Hematopoietic multipotent progenitor cell (in vitro differentiated cells): ENCODE measurements at places on chromosomes 6 and 20. TPM values are rescaled to one million over a fixed set of nuclear protein-coding genes. Genes with fewer than 3 reads are reported as not detected.

- no peak for DNase-seq
Measured at GRCh38 chr6:155085582-155086257, 90.6 kb downstream of the TIAM2 start.

DNA sequence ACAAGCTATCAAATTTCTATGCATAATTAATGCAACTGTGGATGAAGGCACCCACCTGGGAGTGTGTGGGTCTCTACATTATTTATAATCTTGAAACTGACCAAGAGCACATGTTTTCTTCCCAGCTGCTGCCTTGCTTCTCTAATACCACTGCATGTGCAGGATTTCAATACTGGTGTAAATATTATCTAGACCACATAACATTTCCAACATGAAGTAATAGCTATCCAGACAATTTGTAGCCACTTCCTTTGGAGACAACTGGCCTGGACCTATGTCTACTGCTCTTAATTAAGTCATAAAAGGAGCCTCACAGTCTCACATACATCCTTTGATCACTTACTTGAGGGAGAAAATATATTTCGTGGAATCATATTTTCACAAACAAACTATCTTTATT, 180.7 kb downstream of the HIVEP2 start:
- DNase-seq: no peak

DNA sequence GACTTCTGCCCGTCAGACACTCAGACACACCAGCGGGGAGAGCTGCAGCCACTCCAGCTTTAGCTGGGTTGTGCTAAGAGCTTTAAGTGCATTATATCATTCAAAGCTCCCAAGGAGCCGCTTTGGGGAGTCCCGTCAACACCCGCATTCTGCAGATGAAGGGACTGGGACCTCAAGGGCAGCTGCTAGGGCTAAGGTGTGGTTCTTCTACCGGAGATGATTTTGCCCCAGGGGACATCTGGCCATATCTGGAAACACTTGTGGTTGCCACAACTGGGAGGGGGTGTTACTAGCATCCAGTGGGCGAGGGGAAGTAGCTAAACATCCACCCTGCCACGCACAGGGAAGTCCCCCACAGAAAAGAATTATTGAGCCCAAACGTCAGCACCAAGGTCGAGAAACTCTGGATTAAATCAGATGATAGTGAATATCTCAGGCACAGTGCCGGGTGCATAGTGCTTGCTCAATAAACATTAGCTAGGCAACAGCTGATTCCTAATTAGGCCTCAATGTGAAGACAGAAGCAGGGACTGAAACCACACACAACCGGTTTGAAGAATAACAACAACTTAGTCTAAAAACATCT, 29.6 kb downstream of the PMEPA1 start:
- DNase-seq: peak; percentile 78

ADGRF1 gene
- 0.27 TPM for total RNA-seq

- peak; percentile 59 for DNase-seq
Measured at GRCh38 chr6:36544228-36544627, 3.1 kb downstream of the STK38 start.

TUBE1 gene
- 11.6 TPM for total RNA-seq

NMBR gene
- total RNA-seq: not detected

TMEM200A gene
- 3.5 TPM for total RNA-seq

KCNK16 gene
- total RNA-seq: not detected

VSX1 gene
- not detected for total RNA-seq

GRCh38 chr6:72250664-72251063, 364.3 kb downstream of the RIMS1 start:
- DNase-seq: no peak

DNA sequence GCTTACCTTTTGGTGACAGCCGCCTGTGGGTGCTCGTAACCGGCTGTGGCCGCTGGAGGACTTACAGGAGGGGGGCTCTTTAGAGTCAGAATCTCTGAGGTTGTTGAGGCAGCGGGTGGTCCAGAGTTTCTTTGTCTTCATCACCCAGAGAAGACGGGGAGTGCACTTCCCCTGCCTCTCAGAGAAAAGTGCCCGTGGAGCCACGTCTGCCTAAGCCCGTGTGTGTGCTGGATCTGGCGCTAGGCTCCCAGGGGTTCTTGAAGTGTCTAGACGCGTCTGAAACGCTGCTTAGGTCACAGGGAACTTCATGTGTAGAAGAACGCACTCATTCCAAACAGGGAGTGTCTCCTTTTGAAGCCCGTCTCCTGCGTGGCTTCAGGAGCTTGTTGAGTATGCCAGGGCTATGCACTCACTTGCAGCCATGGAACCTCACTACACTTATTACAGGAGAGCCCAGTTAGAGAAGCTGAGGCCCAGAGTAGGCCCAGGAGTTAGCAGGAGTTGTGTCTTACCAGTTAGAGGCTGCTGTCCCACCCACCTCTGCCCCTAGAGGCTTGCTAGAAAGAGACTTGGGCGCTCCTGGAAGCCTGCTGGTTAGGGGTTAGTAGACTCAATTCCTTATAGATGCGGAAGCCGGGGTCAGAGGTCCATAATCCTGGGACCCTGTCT, 1.3 kb downstream of the LSM14B start:
- DNase-seq: peak; percentile 33
